Astrocyte (in vitro differentiated cells and primary cell): ENCODE measurements at places on chromosomes 16 and 17. TPM values are rescaled to one million over a fixed set of nuclear protein-coding genes. Genes with fewer than 3 reads are reported as not detected.

The CIAO2B gene
- total RNA-seq = 69.5 and 75.6 TPM in 2 replicates

GRCh38 chr16:962901-963814, 7.6 kb downstream of the LMF1 start:
- no peaks in the 10 kb centered on the region for H3K4me1 ChIP-seq
- no peak for DNase-seq
- no peaks in the 10 kb centered on the region for H3K27me3 ChIP-seq
- H3K27ac ChIP-seq = no peak overlapping the region
- no peaks in the 10 kb centered on the region for H3K36me3 ChIP-seq

GRCh38 chr16:84541999-84542817, 37.7 kb upstream of the MEAK7 start:
- peaks cover 4% of the 10 kb centered on the region for H3K27me3 ChIP-seq
- DNase-seq = peak; percentile 69
- H3K36me3 ChIP-seq = no peaks in the 10 kb centered on the region
- H3K27ac ChIP-seq = peak overlapping the region; percentile 4
- peaks cover 33% of the 10 kb centered on the region for H3K4me1 ChIP-seq
- H3K4me3 ChIP-seq = no peak overlapping the region

DNA sequence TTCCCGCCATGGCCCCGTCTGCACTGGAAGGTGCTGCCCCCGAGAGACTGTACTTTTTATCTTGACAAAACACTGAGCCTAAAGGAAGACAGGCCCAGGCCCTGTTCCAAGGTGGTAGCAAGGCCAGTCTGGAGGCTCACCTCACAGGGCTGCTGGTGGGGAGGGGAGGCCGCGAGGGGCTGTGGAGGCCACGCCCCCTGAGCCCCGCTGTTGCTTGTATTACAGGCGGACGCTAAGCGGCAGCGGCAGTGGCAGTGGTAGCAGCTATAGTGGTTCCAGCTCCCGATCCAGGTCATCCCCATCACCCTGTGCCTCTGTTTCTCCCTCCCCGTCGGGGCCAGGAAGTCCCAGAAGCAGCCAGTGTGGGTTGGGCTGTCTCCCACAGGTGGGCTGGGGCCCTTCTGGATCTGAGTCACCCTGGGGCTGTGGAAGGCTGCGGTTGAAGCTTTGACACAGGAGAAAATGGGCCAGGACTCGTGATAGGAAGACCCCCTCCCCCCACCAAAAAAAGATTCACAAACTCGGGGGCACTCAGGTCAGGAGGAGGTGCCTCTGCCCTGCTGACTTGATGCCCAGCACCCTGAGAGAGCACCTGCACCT, 13.3 kb upstream of the IL17C start:
- H3K4me1 ChIP-seq = no peaks in the 10 kb centered on the region
- peaks cover 6% of the 10 kb centered on the region for H3K36me3 ChIP-seq
- no peak for DNase-seq
- no peak overlapping the region for H3K27ac ChIP-seq
- no peak overlapping the region for H3K4me3 ChIP-seq

DNA sequence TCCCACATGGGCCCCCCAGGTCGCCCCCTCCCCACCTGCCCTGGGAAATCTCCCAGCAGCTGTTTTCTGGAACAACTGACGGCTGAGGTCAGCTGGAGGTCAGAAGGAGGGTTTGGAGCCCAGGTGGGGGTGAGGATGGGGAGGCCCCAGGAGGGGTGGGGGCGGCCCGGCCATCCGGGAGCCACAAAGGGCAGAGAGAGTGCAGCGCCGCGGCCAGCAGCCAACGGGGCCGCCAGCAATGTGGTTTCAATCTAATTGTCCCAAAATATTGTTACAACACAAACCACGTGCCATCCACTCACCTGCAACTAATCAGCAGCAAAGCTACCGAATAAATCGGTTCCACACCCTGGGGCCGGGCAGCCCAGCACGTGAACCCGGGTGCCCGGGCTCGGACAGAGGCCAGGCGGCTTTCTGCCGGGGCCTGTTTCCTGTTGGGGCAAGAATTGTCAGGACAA, 28.3 kb upstream of the SLC38A10 start:
- H3K36me3 ChIP-seq = no peaks in the 10 kb centered on the region
- H3K27ac ChIP-seq = no peak overlapping the region
- H3K4me1 ChIP-seq = peaks cover under 1% of the 10 kb centered on the region
- no peak for DNase-seq

- H3K36me3 ChIP-seq = no peaks in the 10 kb centered on the region
- H3K4me3 ChIP-seq = no peak overlapping the region
- H3K4me1 ChIP-seq = peaks cover 1% of the 10 kb centered on the region
- DNase-seq = no peak
- H3K27me3 ChIP-seq = no peaks in the 10 kb centered on the region
- no peak overlapping the region for H3K27ac ChIP-seq
Measured at GRCh38 chr17:16425698-16426659, 10.6 kb downstream of the TRPV2 start.

The FAM20A gene
- total RNA-seq = 0.14 and 0.41 TPM in 2 replicates

GRCh38 chr17:7039832-7040231, 4.0 kb downstream of the SLC16A13 start:
- no peaks in the 10 kb centered on the region for H3K36me3 ChIP-seq
- no peak overlapping the region for H3K27ac ChIP-seq
- H3K4me3 ChIP-seq = no peak overlapping the region
- H3K27me3 ChIP-seq = peaks cover 19% of the 10 kb centered on the region
